ENCODE measurements at places on chromosomes 5 and 9. TPM values are rescaled to one million over a fixed set of nuclear protein-coding genes. Genes with fewer than 3 reads are reported as not detected.

GRCh38 chr5:135106610-135107471 lies 72.8 kb upstream of the PITX1 start:
- H3K4me3 ChIP-seq: no peak overlapping the region
- H3K4me1 ChIP-seq: peaks cover 4% of the 10 kb centered on the region
- DNase-seq: no peak
- H3K36me3 ChIP-seq: no peaks in the 10 kb centered on the region

DNA sequence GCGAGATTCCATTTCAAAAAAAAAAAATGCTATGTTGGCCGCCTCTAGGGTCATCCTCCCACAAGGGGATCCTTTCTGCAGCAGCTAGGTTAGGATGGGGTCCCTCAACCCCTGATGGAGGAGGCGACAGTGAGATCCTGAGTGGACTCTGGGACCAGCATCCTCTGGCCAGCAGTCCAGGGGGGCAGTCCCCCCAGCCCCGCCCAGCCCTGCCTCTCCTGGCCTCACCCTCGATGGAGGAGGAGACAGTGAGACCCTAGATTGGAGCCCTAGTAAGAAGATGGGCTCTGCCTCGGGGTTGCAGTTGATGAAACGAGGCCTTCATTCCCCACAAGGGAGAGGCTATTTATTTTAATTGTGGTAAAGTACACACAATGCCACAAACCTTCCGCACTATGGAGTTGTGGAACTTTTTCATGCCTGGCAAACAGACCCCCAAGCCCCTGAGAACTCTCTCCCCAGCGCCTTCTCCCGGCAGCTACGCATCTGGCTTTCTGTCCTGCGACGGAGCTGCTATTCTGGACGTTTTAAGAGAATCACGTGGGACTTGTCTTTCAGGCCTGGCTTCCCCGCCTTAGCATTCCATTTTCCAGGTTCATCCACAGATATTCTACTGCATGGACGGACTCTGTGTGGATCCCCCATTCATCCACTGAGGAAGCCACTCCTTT lies 15.8 kb downstream of the VAV2 start:
- H3K4me3 ChIP-seq: no peak overlapping the region
- H3K36me3 ChIP-seq: no peaks in the 10 kb centered on the region
- H3K27me3 ChIP-seq: no peaks in the 10 kb centered on the region
- peaks cover 47% of the 10 kb centered on the region for H3K4me1 ChIP-seq
- no peak for DNase-seq

GRCh38 chr9:75087289-75087823 lies 599 bp downstream of the NMRK1 start:
- H3K36me3 ChIP-seq: no peaks in the 10 kb centered on the region
- H3K27me3 ChIP-seq: no peaks in the 10 kb centered on the region
- H3K4me1 ChIP-seq: peaks cover 42% of the 10 kb centered on the region
- peak overlapping the region; percentile 94 for H3K4me3 ChIP-seq
- peak overlapping the region; percentile 91 for H3K27ac ChIP-seq

DNA sequence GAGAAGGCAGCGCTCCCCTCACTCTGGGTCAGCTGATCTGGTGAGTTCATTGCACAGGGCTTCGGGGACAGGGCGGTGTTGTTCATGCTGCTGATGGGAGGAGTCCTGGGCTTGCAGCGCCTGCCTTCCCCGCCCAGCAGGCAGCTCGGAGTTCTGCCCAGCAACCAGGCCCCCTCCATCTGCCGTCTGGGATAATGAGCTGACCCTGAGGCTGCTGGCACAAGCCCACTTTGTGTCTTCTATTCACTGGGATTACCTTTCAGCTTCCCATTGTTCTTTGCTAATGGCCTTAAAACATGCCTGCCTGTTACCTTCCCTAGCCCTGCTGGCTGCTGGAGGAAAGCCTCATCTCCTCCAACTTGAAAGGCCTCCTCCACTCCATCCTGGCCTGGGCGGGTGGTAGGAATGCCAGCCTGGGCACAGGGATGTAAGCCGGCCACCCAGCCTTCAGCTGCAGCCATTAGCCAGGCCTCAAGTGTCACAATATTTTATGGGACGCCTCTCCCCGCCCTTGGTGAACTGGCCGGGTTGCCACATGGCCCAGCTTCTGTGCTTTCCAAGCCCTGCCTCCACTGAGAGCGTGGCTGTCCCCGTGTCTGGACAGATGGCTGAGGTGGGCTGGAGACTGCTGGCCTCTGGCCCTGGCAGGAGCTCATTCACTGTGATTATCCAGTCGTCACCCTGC lies 70.4 kb downstream of the GADD45G start:
- peaks cover 5% of the 10 kb centered on the region for H3K27me3 ChIP-seq
- H3K4me1 ChIP-seq: peaks cover 48% of the 10 kb centered on the region
- no peak for DNase-seq
- H3K4me3 ChIP-seq: no peak overlapping the region
- H3K36me3 ChIP-seq: no peaks in the 10 kb centered on the region

DNA sequence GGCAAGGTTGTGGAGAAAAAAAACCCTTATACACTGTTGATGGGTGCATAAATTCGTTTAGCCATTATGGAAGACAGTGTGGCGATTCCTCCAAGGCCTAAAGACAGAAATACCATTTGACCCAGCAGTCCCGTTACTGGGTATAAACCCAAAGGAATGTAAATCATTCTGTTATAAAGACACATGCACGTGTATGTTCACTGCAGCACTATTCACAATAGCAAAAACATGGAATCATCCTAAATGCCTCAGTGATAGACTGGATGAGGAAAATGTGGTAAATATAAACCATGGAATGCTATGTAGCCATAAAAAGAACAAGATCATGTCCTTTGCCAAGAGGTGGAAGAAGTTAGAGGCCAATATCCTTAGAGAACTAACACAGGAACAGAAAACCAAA lies 119.9 kb upstream of the PRR16 start:
- no peak overlapping the region for H3K4me3 ChIP-seq
- DNase-seq: no peak
- H3K4me1 ChIP-seq: no peaks in the 10 kb centered on the region
- no peaks in the 10 kb centered on the region for H3K27me3 ChIP-seq

DNA sequence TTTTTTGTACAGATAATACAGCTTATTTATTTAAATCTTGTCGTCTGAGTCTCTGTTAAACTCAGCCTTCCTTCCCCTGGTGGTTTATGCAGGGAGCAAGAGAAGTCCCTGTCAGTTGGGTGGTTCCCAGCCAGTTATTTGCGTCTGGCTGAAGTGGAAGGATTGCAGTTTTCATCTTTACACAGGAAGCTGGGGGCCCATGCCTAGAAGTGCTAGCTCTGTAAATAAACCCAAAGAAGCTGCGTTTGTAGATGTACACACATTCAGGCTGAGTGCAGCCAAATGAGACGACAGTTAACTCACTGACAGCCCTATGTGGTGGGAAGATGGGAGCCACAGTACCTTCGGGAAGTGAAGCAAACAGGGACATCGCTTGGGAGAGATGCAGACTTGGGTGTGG lies 122.1 kb downstream of the SAXO1 start:
- no peak for DNase-seq
- H3K4me3 ChIP-seq: peak overlapping the region; percentile 24
- H3K36me3 ChIP-seq: peaks cover 4% of the 10 kb centered on the region

- DNase-seq: no peak
- peaks cover 1% of the 10 kb centered on the region for H3K4me1 ChIP-seq
- no peak overlapping the region for H3K27ac ChIP-seq
- H3K27me3 ChIP-seq: no peaks in the 10 kb centered on the region
Observed at GRCh38 chr5:102596113-102596512, 97.3 kb upstream of the SLCO6A1 start.

GRCh38 chr5:82586661-82587310 lies 308.6 kb upstream of the RPS23 start:
- H3K4me3 ChIP-seq: no peak overlapping the region
- H3K27me3 ChIP-seq: no peaks in the 10 kb centered on the region
- peaks cover 15% of the 10 kb centered on the region for H3K4me1 ChIP-seq
- DNase-seq: no peak
- no peak overlapping the region for H3K27ac ChIP-seq

GRCh38 chr5:84274585-84275468 lies 109.9 kb downstream of the EDIL3 start:
- no peak overlapping the region for H3K4me3 ChIP-seq
- H3K27ac ChIP-seq: no peak overlapping the region
- no peaks in the 10 kb centered on the region for H3K36me3 ChIP-seq
- DNase-seq: no peak
- H3K27me3 ChIP-seq: no peaks in the 10 kb centered on the region

GRCh38 chr5:177222269-177222668 lies 81.2 kb downstream of the RAB24 start:
- H3K4me3 ChIP-seq: no peak overlapping the region
- peaks cover 21% of the 10 kb centered on the region for H3K36me3 ChIP-seq
- H3K27ac ChIP-seq: no peak overlapping the region
- peaks cover 9% of the 10 kb centered on the region for H3K4me1 ChIP-seq
- no peaks in the 10 kb centered on the region for H3K27me3 ChIP-seq

DNA sequence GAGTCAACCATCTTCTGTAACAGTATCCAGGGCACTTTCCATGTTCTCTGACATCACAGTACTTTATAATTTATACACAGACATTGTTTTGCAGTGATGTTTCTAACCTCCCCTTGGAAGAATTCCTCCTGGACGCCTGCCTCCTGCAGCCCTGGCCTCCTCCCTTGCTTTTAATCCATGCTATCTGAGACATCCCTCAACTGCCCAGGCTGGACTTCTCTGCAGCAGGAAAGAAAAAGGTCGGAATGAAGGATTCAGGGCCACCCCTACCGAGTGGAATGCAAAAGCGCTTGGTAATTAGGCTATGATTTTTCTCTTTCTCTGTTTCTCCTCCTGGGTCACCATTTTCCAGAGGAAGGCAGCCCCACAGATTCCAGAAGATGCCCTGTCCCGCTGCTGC lies 47.0 kb upstream of the SHC3 start:
- H3K4me3 ChIP-seq: no peak overlapping the region
- H3K36me3 ChIP-seq: no peaks in the 10 kb centered on the region

- H3K4me1 ChIP-seq: no peaks in the 10 kb centered on the region
- DNase-seq: no peak
- H3K27me3 ChIP-seq: no peaks in the 10 kb centered on the region
- peaks cover 33% of the 10 kb centered on the region for H3K36me3 ChIP-seq
- no peak overlapping the region for H3K27ac ChIP-seq
Observed at GRCh38 chr9:112224401-112225289, 49.5 kb upstream of the SUSD1 start.

- H3K36me3 ChIP-seq: peaks cover 8% of the 10 kb centered on the region
- no peak for DNase-seq
- H3K4me3 ChIP-seq: no peak overlapping the region
- H3K4me1 ChIP-seq: no peaks in the 10 kb centered on the region
- no peak overlapping the region for H3K27ac ChIP-seq
Observed at GRCh38 chr5:88288528-88289197, 20.0 kb upstream of the TMEM161B start.

GRCh38 chr5:94777056-94777880 lies 158.8 kb downstream of the SLF1 start:
- H3K36me3 ChIP-seq: peaks cover 4% of the 10 kb centered on the region
- no peak for DNase-seq
- H3K4me3 ChIP-seq: no peak overlapping the region
- peaks cover 6% of the 10 kb centered on the region for H3K27me3 ChIP-seq
- H3K4me1 ChIP-seq: peaks cover 36% of the 10 kb centered on the region

PTGDS gene
- 1.7 TPM for total RNA-seq

DMGDH gene
- total RNA-seq: 0.48 TPM

TMEM38B gene
- total RNA-seq: 21.3 TPM

TOMM5 gene
- 132 TPM for total RNA-seq

UBTD2 gene
- total RNA-seq: 32.8 TPM

ESM1 gene
- total RNA-seq: 0.17 TPM

STPG3 gene
- total RNA-seq: 0.31 TPM

POU5F2 gene
- total RNA-seq: 0.29 TPM

CARTPT gene
- total RNA-seq: 0.43 TPM

Measured in type B pancreatic cell (in vitro differentiated cells).